ENCODE measurements at places on chromosomes 3 and 15.

- DNase-seq, result no peak
Measured at GRCh38 chr3:32438596-32439344, 47.1 kb downstream of the CMTM7 start.

GRCh38 chr15:87461631-87462030 lies 794.9 kb downstream of the NTRK3 start:
- no peak for DNase-seq

DNA sequence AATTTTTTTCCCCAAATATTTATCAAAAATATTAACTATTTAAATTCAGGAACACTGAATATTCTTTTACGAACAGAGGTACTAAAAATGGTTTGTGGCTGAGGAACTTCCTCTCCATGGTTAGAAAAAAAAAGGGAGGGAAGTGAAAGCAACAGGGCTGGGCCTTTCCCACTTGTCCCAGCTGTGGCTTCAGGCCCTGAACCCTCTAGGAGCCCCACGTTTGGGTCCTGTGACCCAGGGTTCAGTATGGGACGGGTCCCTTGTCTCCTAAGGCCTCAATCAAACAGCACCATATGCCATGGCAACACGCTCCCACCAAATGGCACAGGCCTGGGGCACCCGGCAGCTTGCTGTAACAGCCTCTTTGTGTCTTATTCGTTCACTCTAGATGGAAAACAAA lies 32.4 kb downstream of the POC1A start:
- no peak for DNase-seq

DNA sequence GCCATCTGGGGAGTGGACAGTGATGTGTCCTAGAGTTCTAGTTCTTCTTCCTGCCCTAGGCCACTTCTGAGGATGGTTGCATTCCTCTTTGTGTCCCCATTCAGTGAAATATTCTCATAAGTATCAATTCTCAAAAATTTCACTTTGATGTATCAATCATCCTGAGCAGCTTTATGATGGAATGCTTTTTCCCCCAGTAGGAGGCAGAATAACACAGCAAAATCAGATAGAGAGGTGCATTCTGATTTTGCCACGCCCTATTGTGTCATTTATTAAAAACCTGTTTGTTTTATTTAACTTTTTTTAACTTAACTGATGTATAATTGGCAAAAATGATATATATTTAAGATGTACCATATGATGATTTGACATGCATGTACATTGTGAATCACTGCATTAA lies 656.0 kb upstream of the GRM7 start:
- DNase-seq, result no peak

Data from stimulated activated CD8-positive, alpha-beta memory T cell treated with anti-CD3 and anti-CD28 coated beads, Interleukin-4, amount 100 ng/mL, for 1 hour (primary cell).